ENCODE measurements at places on chromosomes 7 and 10. TPM values are rescaled to one million over a fixed set of nuclear protein-coding genes. Genes with fewer than 3 reads are reported as not detected.

GRCh38 chr7:30916767-30917166 lies 5.1 kb downstream of the AQP1 start:
- no peak for DNase-seq

DNA sequence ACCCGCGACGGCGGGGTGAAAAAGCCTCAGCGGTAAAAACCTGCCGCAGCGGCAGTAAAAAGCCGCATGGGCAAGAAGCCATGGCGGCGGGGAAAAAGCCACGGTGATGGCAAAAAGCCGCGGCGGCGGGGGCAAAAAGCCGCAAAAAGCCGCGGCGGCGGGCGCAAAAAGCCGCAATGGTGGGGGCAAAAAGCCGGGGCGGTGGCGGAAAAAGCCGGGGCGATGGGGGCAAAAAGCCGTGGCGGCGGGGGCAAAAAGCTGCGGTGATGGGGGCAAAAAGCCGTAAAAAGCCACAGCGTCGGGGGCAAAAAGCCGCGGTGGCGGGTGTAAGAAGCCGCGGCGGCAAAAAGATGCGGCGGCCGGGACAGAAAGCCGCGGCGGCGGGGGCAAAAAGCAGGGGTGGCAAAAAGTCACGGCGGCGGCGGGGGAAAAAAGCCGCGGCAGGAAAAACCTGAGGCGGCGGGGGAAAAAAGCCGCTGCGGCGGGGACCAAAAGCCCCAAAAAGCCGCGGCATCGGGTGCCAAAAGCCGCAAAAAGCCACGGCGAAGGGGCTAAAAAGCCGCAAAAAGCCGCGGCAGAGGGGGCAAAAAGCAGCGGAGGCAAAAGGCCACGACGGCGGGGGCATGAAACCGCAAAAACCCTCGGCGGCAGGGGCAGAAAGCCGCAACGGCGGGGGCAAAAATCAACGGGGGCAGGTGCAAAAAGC lies 488.5 kb downstream of the ZNF33B start:
- DNase-seq: no peak

DNA sequence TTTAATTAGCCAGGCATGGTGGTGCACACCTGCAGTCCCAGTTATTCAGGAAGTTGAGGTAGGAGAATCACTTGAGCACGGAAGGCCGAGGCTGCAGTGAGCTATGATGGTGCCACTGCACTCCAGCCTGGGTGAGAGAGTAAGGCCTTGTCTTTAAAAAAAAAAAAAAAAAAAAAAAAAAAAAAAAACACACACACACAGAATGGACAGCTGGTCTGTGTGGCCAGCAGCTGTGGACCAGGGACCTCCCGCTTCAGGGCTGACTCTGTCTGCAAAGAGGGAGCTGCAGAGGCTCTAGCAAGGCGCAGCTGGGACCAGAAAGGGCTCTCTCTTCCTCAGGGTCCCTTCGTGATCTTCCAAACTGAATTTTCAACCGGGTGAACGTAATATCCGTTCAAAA lies 53.6 kb upstream of the DNAAF5 start:
- no peak for DNase-seq

NUTM2E gene
- total RNA-seq: not detected

Data from lung microvascular endothelial cell (primary cell).